AG09319 (cell line): ENCODE measurements at places on chromosomes 5 and 9.

GRCh38 chr5:115084246-115084793, 85.4 kb downstream of the TRIM36 start:
- no peak for DNase-seq

DNA sequence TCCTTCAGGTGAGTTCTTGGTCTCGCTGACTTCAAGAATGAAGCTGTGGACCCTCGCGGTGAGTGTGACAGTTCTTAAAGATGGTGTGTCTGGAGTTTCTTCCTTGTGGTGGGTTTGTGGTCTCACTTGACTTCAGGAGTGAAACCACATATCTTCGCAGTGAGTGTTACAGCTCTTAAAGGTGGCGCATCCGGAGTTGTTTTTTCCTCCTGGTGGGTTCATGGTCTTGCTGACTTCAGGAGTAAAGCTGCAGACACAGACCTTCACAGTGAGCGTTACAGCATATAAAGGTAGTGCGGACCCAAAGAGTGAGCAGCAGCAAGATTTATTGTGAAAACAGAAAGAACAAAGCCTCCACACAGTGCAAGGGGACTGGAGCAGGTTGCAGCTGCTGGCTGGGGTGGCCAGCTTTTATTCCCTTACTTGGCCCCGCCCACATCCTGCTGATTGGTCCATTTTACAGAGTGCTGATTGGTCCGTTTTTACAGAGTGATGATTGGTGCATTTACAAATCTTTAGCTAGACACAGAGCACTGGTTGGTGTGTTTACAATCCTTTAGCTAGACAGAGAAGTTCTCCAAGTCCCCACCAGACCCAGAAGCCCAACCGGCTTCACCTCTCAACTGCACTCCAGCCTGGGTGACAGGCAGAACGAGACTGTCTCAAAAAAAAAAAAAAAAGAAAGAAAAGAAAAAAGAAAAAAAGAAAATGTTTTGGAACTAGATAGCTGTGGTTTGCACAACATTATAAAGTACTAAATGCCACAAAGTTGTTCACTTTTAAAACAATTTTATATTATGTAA, 9.1 kb upstream of the ERMP1 start:
- no peak for DNase-seq

DNA sequence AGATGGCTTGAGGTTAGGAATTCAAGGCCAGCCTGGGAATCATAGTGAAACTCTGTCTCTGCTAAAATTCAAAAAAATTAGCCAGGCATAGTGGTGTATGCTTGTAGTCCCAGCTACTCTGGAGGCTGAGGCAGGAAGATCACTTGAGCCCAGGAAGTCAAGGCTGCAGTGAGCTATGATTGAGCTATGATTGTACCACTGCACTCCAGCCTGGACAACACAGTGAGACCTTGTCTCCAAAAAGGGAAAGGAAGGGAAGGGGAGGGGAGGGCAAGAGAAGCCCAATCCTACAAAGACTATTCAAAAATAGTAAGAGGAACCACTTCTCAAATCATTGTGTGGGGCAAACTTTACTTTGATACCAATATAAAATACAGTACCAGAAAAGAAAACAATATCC, 11.2 kb downstream of the SEMA4D start:
- DNase-seq, result no peak

- DNase-seq, result no peak
Measured at GRCh38 chr9:20508242-20508641, 114.1 kb downstream of the MLLT3 start.

GRCh38 chr5:115435065-115435777, 109.4 kb downstream of the FEM1C start:
- DNase-seq, result no peak

DNA sequence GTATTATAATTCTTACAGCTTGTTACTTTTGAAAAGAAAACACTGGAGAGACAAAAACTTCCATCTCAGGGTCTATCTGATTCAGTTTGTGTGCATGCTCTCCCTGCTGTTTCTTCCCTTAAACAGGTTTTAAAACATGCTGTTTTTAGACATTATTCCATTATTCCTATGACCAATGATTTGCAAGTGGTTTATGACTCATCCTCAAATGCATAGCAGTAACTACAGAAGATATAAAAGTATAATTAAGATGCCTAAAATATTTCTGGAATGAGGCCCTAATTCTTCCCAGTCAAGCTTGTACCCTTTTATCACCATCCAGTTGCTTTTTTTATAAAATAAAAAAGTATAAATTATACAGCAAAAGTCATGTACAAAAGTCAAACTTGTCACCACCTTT, 3.7 kb downstream of the DTWD2 start:
- DNase-seq, result no peak
